Uterus (tissue), 4 donors: ENCODE measurements at places on chromosomes 7 and 10. TPM values are rescaled to one million over a fixed set of nuclear protein-coding genes. Genes with fewer than 3 reads are reported as not detected.

Gene ANKRD2
- total RNA-seq = not detected

DNA sequence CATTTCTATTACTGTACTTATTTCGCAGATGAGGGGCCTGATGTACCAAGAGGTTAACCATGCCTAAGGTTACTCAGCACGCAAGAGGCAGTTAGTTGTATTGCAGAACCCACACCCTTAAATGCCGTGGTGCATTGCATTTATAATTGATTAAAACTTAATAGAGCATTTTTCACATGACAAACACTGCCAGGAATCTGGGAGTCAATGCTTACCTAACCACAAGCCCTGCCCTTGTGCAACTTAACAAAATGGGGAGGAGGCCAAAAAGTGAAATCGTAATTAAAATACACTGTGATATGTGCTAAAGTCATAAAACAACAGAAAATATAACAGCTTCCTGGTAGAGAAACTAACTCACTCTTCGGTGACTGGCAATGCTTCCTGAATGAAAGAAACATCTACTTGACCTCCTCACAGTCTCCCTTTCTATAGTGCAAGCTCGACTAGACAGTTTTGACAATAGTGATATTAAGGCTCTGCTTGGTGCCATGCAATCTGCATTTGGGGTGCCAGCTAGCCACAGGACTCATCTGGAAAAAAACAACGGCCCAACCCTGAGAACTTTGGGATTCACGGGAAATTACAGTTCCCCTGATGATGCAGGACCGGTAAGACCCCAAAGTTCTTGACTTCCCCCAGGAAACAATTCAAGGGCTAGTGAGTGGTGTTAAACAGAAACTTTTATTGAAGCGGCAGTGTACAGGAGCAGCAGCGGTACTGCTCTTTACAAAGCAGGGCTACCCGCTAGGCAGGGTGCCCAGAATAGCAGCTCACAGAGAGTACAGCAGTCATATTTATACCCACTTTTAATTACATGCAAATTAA is 612.4 kb downstream of the TNS3 start:
- H3K27ac ChIP-seq = no peak overlapping the region
- H3K4me1 ChIP-seq = no peaks in the 10 kb centered on the region
- no peak for DNase-seq
- H3K27me3 ChIP-seq = no peaks in the 10 kb centered on the region

GRCh38 chr7:23618241-23618640 is 21.1 kb downstream of the CCDC126 start:
- H3K4me3 ChIP-seq = no peak overlapping the region
- H3K27ac ChIP-seq = no peak overlapping the region
- H3K27me3 ChIP-seq = no peaks in the 10 kb centered on the region
- H3K4me1 ChIP-seq = no peaks in the 10 kb centered on the region

- no peaks in the 10 kb centered on the region for H3K4me1 ChIP-seq
Measured at GRCh38 chr10:120732067-120732466, 119.1 kb upstream of the WDR11 start.

DNA sequence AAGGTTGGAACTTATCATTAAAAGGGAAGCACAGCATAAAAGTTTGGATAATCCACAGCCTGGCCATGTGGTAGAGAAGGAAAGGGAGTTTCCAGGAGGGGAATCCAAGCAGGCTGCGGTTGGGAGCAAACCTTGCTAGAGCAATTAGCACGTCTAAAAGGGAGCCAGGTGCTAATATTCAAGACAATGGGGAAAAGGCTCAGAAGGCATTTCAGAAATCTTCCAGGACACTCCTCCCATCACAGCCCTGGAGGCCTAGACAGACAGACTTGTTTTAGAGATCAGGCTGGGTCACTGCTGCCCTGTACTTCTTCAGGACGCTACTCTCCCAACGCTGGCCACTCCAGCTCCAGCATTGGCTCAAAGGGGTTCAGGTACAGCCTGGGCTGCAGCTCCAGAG is 96.2 kb upstream of the KAT6B start:
- H3K4me1 ChIP-seq = no peaks in the 10 kb centered on the region
- H3K36me3 ChIP-seq = no peaks in the 10 kb centered on the region
- DNase-seq = no peak
- no peak overlapping the region for H3K27ac ChIP-seq
